ENCODE measurements at places on chromosomes 7 and 10. TPM values are rescaled to one million over a fixed set of nuclear protein-coding genes. Genes with fewer than 3 reads are reported as not detected.

DNA sequence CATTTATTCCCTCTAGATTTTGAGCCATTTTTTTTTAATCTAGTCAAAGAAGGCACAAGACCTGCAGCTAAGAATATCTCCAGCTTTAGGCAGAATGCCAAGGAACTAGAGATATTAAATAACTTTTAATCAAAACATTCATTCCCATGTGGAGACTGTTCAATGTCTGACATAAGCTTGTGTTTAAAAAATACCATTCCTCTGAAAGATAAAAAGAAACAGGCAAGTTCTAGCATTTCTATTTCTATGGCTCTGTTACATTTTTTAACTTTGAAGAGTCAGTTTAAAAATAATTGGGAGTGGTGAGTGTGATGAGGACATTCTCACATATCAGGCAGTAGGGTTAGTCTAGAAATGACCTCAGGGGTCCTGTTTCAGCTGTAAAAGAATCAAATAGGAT lies 48.0 kb downstream of the RHOBTB1 start:
- DNase-seq = no peak

- DNase-seq = no peak
Observed at GRCh38 chr7:27247452-27248426, 5.1 kb downstream of the EVX1 start.

GRCh38 chr7:151247611-151248345 lies 716 bp downstream of the SMARCD3 start:
- no peak for DNase-seq

- DNase-seq = no peak
Observed at GRCh38 chr10:6542999-6543430, 37.1 kb downstream of the PRKCQ start.

DNA sequence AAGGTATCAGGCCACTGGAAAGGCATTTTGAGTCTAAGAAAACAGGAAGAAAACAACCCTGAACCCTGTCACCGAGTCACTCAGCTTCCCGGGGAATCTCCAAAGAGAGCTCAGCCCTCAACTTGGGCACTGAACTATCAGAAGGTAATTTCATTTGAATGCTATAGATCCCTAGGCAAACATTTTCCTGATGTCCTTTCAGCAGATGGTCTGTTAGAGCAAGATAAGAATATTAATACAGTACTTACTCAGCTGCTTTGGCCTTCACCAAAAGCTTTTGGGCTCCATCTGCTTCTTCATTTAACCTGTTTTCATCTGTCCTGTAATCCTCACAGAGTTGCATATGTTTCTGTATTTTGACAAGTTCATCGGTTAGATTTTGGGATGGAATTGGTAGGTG lies 34.2 kb upstream of the LAMB1 start:
- no peak for DNase-seq

- no peak for DNase-seq
Observed at GRCh38 chr7:92071032-92071431, 63.2 kb downstream of the CYP51A1 start.

The CCDC7 gene
- 20.8 TPM for total RNA-seq
